ENCODE measurements at places on chromosomes 2 and 18.

- no peak for DNase-seq
Observed at GRCh38 chr2:212135739-212136138, 402.9 kb downstream of the ERBB4 start.

- DNase-seq = no peak
Observed at GRCh38 chr18:67035026-67035425, 431.1 kb upstream of the CDH19 start.

DNA sequence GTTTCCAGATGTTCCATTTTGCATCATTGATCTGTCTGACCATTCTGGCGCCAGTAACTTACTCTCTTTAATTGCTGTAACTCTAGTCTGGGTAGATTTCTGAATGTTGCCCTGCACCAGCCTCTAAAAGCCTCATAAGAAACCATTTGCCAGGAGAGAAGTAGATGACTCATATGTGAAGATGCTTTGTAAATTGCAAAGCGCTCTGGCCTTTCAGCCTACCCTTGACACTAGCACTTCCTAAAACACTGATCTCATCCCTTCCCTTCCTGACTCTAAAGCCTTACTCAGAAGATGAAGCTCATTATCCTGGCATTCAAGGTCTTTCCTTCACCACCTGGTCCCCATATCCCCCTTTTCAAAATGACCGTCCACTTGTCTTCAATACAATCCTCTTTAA is 193.2 kb upstream of the MEX3C start:
- no peak for DNase-seq

GRCh38 chr2:220935789-220936321 is 636.2 kb downstream of the EPHA4 start:
- no peak for DNase-seq

All from neural progenitor cell (in vitro differentiated cells).